Adipose tissue (tissue), 3 donors: ENCODE measurements at places on chromosomes 6 and 20. TPM values are rescaled to one million over a fixed set of nuclear protein-coding genes. Genes with fewer than 3 reads are reported as not detected.

The MICB gene
- polyA plus RNA-seq = 3.3 TPM

The OR2H2 gene
- polyA plus RNA-seq = not detected

The CAPN11 gene
- 2.5 TPM for polyA plus RNA-seq

The FHL5 gene
- polyA plus RNA-seq = 2.6 TPM
